ENCODE measurements at places on chromosomes 7 and 10.

- DNase-seq, result peak; percentile 32
Observed at GRCh38 chr7:5525271-5526099, 101.9 kb upstream of the TNRC18 start.

- peak; percentile 3 for DNase-seq
Observed at GRCh38 chr7:43058271-43059066, 54.0 kb upstream of the HECW1 start.

GRCh38 chr7:157462419-157462771, 125.6 kb downstream of the DNAJB6 start:
- DNase-seq, result no peak

GRCh38 chr10:127979045-127979444, 72.1 kb downstream of the PTPRE start:
- no peak for DNase-seq

- DNase-seq, result no peak
Observed at GRCh38 chr7:145959981-145960380, 156.6 kb upstream of the CNTNAP2 start.

- DNase-seq, result no peak
Observed at GRCh38 chr10:3828404-3829155, 43.6 kb upstream of the KLF6 start.

DNA sequence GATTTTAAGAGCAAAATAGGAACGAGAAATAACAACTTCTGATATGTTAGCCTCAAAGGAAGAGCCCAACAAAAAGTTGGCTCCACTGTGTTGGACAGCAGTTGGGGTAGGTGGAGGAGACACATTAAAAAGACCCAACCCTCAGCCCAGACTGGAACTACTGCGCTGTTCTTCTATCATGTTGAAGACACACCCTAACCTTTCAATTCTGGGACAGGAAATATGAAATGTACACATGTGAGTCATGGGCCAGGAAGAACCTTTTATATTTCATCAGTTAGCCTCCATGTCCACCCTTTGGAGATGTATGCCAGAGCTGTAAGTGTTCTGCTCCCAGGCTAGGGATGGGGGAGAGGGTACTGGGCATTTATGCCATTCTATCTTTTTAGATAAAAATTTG, 22.1 kb downstream of the CLDN12 start:
- DNase-seq, result no peak

DNA sequence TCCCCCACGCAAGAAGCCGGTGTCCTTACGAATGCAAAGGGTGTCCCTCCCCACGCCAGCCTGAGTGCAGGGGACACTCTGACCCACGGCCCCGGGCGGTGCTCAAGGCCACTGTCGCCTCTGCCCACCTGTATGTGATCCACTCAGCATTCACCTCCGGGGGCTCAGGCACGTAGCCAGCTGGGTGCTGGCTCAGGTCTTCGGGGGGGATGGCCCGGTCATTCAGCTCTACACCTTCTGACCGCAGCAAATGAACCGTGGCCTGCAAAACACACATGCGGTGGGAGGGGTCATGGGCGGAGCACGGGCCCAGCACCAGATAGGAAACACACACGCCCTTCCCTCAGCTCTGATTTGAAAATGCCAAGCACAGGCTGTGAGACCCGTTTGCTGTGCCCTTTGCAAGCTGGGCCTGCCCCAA, 25.9 kb downstream of the CFAP46 start:
- no peak for DNase-seq

DNA sequence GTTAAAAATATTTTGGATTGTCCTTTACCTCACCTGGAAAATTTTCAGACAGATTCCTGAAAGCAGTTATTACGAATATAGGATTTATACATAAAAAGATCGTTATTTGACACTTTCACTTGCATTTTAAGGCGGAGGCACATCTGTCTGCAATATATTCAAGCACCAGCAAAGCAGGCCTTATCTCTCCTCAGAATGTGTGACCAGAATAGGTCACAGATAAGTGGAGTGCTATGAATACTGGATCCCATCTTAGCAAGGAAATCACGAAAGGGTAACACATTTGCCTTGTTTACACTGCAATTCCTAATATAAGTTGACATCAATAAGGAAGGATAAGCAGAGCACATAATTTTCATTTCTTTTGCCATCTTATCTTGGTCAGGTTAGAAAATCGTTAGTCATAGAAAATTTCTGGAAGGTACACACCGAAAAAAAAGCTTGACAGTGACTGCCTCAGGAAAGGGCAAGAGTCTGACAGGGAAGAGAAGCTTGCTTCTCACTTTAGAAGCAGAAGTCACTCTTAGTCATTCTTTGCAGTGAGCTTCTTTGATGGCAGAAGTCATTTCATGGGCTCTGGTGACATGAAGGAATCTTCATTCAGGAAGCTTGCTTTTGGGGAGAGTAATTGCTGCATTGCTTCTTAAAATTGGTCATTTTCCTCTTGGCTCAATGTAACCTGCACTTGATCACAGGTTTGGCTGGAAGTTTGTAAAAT, 98.1 kb upstream of the STK17A start:
- no peak for DNase-seq

- DNase-seq, result no peak
Observed at GRCh38 chr10:60155099-60155877, 234.4 kb downstream of the ANK3 start.

DNA sequence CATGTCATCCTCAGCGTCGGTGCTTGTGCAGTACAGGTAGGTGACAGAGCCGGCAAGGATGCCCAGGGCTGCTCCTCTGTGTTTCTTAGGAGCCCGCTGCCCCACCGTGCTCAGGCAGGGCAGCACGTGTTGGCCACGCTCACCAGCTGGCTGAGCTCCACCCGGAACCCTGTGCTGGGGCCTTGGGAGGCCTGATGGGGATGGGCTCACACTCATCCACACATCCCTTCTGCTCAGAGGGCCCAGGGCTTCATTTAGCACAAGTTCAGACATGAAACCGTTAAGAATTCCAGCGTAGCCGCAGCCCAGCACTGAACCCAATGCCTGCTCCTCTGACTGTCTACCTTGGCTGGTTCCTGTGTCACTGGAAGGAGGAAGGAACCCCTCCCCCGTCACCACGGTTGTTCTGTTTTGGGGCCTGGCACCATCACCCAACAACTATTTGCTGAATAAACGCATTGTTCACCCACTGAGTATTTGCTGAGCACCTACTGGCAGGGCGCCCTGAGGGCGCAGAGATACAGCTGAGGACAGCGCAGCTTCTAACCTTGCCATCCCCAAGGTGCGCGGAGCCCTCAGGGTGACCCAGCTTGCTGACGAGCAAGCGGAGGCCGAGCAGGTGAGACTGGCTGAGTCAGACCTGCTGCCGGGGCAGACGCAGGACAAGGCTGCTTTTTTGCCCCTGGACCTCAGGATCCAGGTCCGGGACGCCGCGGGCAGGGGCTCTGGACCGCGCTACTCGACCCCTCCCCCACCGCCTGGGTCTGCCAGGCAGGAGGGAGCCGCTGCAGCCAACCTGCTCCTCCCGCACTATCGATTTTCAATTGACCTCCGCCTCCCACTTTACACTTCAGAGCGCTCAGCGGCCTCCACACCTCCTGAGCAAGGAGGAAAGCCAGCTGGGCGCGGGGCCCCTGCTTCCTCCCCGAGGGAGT, 50.6 kb upstream of the RET start:
- peak; percentile 49 for DNase-seq

DNA sequence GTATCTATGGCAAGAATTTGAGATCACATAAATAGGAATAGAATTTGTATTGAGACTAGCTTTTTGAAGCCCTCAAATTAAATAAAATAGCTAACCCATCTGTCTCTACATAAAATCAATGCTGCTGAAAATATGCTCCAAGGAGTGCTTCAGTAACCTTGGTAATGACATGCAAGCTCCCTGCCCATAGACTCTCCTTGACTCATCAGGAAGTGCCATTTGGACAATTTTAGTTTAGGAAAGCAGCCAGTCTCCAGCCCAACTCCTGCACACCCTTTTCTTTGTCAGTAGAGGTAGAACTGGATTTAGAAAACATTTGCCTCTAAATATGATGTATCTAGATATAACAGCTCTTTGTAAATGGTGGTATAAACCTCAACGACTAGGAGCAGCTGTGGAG, 69.9 kb upstream of the PTPRZ1 start:
- DNase-seq, result no peak

DNA sequence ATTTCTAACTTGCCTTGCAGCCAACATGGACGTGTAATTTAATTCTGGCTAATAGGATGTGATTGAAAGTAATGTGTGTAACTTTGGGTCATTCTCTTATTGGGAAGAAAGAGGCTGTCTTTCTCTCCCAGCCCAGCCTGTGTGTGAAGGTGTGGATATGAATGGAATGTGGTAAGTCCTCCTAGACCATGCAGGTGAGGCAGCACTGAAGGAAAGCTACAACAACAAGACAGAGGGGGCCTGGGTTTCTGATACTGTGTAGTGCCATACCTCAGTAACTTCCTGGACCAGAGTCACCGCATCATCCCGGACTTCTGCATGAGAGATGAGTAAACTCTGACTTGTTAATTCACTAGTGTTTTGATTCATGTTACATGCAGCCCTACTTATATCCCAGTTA, 237.0 kb downstream of the EXOC4 start:
- no peak for DNase-seq

GRCh38 chr7:135177028-135177696, 6.7 kb upstream of the CYREN start:
- DNase-seq, result no peak

DNA sequence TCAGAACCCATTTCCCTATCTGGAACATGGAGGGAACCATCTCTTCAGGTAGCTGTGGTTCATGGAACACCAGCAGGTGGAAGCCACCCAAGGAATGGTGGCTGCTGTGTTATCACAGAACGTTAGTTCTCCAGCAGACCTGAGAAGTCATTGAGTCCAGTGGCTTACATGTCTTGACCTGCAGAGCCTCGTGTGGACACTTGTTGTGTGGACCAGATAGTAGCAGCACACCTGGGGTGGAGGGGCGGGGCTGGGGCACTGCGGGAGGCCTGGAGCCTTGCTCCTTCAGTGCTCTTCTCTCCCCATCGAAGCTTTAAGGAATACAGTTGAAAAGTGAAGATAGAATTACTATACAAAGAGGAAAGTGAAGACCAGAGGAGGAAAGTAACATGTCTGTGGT, 42.4 kb downstream of the VWA2 start:
- DNase-seq, result no peak

DNA sequence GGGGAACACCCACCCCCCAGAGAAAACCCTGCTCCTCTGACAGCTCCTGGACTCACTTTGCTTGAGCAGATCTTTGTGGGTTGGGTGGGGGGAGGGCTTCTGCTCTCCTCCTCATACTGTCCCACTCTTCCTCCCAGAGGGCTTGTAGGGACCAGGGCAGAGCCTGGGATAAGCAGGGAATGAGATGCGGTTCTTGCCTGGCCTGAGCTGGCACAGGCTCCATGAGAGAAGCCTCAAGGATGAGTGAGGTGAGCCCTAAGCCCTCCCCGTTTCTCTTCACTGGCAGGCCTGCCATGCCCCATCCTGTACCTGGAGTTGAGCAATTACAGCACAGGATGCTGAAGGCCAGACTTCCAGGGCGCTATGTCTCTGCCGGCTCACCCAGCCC, 134.7 kb downstream of the ADAM12 start:
- no peak for DNase-seq

GRCh38 chr10:110401401-110402076, 96.2 kb upstream of the DUSP5 start:
- DNase-seq, result no peak

- DNase-seq, result no peak
Observed at GRCh38 chr10:118918116-118918515, 111.4 kb upstream of the NANOS1 start.

- DNase-seq, result no peak
Observed at GRCh38 chr7:35727571-35727970, 32.6 kb upstream of the HERPUD2 start.

GRCh38 chr10:107969936-107970335, 805.4 kb upstream of the SORCS1 start:
- no peak for DNase-seq

GRCh38 chr10:132981173-132981555, 38.8 kb upstream of the CFAP46 start:
- DNase-seq, result no peak

DNA sequence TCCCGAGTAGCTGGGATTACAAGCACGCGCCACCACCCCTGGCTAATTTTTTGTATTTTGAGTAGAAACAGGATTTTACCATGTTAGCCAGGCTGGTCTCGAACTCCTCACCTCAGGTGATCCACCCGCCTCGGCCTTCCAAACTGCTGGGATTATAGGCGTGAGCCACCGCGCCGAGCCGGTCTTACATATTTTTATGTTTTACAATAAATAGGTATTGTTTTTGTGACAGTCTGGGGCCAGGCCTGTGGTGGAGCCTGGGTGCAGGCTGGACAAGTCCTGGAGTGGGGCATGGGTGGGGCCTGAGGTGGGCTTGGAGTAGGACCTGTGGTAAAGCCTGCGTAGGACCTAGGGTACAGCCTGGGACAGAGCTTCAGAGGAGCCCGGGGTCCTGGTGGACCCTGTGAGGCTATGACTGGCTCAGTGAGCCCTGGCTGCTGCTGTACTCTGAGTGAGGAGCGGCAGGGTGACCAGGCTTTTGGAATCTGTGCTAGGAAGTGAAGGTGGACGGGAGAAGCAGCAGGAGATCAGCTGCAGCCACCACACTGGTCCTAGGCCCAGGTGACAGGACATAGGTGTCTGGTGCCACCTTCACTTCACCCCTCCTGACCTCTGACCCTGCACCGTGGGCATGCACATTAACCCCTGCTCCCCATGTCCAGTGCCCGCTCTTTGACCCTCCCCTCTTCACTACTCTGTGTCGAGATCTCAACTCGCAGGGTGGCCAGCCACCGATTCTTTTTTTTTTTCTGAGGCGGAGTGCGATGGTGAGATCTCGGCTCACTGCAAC, 9.6 kb upstream of the ZMIZ2 start:
- no peak for DNase-seq

DNA sequence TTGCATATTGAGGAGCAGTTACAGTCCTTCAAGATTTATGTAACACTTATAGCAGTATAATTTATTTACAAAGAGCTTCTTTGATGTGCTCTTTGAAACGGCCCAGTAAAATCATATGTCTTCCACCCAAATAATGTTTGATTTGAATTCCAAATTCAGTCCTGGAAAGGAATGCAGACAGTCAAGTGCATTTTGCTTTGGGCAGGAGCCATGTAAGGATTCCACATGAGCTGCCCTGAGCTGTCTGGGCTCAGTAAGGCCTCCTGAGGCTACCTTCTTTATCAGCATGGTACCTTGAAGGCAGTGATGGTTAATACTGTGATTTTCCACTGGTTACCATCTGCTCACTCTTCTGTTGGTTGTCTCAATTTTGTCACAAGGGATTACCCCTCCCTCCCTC, 41.6 kb upstream of the LHFPL3 start:
- no peak for DNase-seq

DNA sequence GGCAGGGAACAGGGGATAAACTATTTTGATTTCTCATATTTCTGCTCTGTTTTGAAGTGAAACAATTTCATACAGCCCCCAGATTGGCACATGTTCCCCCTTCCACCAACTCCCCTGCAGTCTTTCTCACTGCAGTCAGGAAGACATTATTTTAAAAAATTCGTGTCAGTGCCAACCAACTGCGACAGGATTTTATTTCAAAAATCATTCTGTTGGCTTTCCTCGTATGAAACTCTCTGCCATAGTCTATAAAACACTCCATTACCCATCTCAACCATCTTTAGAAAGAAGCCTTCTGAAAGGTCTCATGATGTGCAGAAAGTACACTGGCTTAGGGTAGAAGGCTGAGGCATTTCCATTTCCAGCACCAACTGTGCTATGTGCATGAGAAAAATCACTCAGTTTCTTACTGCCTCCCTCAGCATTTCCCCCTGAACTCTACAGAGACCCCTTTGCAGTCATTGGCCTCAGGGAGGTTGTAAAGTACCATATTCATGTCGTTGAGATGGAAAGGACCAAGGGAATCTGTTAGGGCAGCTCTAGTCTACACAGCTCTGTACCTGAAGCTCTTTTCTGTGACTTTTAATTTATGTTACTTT, 46.9 kb downstream of the STEAP1B start:
- no peak for DNase-seq

GRCh38 chr7:149776289-149776688, 2.9 kb upstream of the ZNF467 start:
- no peak for DNase-seq
